OCI-LY7 (cell line): ENCODE measurements at places on chromosomes 1 and 21. TPM values are rescaled to one million over a fixed set of nuclear protein-coding genes. Genes with fewer than 3 reads are reported as not detected.

SLC22A15 gene
- 2.8 and 3.3 TPM in 2 replicates for total RNA-seq

AXDND1 gene
- total RNA-seq = 0.85 and 1.8 TPM in 2 replicates

PEA15 gene
- total RNA-seq = 25.7 and 30.5 TPM in 2 replicates

CHIA gene
- total RNA-seq = not detected in 2 replicates

KCNN3 gene
- 44.5 and 50.8 TPM in 2 replicates for total RNA-seq

LCE1E gene
- total RNA-seq = not detected in 2 replicates

ZNF362 gene
- total RNA-seq = 26.1 and 29.0 TPM in 2 replicates

THEMIS2 gene
- total RNA-seq = 15.4 and 20.3 TPM in 2 replicates

TEDDM1 gene
- not detected in 2 replicates for total RNA-seq

SH3BGR gene
- total RNA-seq = 5.4 and 6.4 TPM in 2 replicates

SPATA6 gene
- 1.7 and 2.5 TPM in 2 replicates for total RNA-seq

KLHDC9 gene
- 1.3 and 3.0 TPM in 2 replicates for total RNA-seq

ADAMTS1 gene
- not detected in 2 replicates for total RNA-seq

CFHR5 gene
- total RNA-seq = not detected in 2 replicates

DIRAS3 gene
- not detected in 2 replicates for total RNA-seq

EPHA10 gene
- not detected in 2 replicates for total RNA-seq

SEC16B gene
- total RNA-seq = not detected in 2 replicates
